ENCODE measurements at places on chromosomes 2 and 18.

DNA sequence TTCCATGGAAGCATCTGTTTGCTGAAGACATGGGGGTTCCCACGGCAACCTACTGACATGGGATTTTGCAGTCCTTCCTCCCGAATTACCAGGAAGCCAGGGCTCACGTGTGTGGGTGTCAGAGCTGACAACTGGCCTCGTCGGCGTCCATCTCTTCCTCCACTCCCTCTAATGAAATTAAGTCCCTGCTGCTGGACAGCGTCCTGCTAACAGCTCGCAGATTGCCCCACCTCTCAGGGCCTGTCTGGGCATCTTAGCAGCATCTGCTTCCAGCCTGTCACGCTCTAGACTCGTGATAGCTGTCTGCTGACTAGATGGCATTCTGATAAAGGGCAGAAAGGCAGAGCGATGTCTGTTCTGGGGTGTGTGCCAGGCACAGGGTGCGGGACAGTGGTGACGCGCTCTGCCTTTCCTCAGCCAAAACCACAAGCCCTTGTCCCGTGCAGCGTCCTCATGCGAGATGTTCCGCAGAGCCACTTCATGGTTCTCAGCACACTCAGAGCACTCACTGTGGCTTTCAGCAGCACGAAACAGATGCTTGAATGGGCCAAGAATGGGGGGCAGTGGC, 161.1 kb downstream of the ARL4C start:
- DNase-seq, result no peak

GRCh38 chr2:129334696-129335410, 644.6 kb upstream of the RAB6C start:
- DNase-seq, result no peak

DNA sequence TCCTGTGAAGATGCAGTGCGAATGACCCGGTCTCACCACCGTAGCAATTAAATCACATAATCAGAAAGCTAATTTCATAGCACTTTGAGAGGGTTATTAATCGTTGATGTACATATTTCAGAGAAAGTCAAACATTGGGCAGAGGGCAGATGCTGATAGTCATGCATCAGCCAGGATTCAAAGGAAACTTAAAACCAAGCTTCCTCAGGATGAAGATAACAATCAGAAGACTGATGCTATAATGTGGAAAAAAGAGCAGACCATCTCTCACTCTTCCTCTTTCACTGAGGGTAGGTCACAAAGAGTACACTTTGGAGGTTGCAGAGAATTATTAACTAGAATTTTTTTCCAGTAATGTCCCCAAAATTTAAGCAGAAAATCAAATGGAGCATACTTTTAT, 1027.7 kb upstream of the ZEB2 start:
- DNase-seq, result no peak

- no peak for DNase-seq
These were observed 326.6 kb upstream of the COL3A1 start for GRCh38 chr2:188647430-188648070.

GRCh38 chr2:75432761-75433361, 127.9 kb downstream of the EVA1A start:
- no peak for DNase-seq

DNA sequence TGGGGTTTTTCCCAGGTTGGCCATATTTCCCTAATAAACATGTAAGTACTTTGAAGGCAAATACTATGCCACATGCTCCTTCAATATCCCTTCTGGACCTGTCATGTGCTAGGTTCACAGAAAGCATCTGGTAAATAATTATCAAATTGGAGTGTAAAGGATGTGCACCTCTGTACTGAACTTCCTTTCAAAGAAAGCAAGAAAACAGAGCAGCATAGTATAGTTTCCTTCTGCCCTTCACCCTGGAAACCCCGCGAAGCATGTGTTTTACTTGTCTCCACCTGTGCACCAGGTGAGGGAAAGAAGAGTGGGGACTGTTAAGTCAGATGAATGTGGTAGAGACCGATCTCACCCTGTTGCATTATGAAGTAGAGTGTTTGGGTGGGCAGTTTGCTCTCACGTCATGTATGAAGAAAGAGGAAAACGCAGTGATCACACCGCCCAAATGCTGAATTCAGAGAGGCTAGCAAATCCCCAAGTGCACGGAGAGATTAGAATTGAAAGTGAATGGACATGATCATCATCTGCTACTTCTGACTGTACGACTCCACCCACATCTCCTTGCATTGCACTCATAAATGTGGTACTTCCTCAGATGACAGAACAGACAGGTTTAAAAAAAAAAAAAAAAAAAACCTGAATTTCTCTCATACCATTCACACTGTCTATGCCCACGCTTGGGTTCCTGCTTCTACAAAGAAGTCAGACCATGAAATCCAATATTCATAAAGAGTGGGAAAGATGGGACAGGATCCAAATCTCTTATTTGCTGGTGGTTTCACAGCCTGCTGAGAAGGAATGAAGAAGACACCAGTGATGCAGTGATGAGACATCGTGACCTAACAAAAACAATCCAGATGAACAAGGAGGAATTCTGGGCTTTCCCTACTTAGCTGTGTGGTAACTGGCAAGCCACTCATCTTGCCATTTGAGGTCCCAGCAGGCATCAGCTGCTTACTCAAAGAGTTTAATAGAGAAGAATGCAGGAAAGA, 448.6 kb downstream of the BCL11A start:
- no peak for DNase-seq

DNA sequence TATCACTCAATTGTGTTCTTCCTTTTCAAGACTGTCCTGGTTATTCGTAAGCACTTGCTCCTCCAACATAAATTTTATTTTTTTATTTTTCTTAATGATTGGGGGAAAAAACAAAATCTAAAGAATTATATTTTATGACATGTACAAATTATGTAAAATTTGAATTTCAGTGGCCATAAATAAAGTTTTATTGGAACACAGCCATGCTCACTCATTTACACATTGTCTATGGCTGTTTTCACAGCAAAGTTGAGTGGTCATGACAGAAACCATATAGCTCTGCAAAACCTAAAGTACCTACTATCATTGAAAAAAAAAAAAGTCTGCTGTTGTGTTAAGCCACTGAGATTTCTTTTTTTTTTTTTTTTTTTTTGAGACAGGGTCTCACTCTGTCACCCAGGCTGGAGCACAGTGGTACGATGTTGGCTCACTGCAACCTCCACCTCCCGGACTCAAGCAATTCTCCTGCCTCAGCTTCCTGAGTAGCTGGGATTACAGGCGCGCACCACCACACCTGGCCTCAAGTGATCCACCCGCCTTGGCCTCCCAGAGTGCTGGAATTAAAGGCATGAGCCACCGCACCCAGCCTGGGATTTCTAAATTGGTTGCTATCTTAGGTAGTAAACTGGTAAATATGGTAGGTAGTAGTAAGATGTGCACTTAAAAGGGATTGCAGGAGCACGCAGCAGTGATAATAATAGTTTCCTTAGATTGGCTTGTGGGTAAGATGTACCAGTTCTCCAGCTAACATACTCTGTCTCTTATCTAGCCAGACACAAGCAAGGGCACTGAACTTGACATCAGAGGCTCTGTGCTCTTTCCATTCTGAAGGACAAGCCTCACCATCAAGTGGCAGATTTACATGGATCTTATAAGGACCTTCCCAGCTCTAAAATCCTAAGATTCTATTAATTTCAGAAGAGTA, 44.4 kb downstream of the KCNG3 start:
- no peak for DNase-seq

DNA sequence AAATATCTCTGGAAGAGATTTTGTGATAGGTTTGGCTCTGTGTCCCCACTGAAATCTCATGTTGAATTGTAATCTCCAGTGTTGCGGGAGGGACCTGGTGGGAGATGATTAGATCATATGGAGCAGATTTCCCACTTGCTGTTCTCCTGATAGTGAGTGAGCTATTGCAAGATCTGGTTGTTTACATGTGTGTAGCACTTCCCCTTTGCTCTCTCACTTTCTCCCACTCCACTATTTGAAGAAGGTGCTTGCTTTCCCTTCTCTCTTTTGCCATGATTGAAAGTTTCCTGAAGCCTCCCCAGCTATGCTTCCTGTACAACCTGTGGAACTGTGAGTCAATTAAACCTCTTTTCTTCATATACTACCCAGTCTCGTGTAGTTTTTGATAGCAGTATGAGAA, 97.0 kb upstream of the FN1 start:
- no peak for DNase-seq

DNA sequence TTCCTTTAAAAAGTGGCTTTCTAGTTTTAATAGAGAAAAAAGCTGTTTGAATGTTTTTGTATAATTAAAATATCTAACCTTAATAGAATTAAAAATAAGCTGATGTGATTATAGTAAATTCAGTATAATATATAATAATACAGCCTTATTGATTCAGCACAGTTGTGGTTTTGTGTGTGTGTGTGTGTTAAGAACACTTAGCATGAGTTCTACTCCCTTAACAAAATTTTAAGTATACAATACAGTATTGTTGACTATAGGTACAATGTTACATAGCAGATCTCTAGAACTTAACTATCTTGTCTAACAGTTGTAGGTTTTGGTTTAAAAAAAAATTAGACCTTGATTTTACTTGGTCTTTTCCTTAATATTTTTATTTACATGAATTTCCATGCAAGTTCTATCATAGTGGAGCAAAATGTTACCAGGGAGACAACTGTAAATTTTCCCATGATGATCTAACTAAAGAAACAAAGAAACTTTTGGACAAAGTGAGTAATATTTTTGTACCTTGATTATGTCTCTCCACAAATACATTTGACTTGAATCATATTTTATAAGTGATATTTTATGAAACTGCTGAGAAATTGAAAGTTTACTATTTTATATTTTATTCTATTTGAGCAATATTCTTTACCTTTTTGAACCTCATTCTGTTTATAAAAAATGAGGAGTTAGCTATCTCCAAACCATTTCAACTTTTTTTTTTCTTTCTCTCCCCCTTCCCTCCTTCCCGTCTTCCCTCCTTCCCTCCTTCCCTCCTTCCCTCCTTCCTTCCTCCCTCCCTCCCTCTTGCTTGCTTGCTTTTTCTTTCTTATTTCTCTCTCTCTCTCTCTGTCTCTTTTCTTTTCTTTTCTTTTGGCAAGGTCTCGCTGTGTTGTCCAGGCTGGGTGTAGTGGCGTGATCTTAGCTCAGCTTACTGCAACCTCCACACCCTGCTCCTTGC, 46.3 kb downstream of the ZC3H6 start:
- DNase-seq, result no peak

DNA sequence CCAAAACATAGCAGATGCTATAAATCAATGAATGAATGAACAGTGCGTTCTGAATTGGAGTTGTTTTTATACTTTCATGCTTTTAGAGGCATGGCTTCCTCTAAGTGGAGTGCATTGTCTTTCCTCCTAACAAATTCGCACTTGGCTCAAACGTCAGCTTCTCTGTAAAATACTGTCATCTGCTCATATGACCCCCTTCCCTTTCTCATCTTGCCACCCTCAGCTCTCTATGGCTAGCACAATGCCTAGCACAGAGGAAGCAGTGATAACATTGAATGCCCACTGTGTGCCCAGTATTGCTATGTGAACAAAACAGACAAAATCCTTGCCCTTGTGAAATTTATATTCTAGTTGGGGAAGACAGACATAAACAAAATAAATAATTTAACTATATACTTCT, 258.8 kb downstream of the MREG start:
- DNase-seq, result no peak

DNA sequence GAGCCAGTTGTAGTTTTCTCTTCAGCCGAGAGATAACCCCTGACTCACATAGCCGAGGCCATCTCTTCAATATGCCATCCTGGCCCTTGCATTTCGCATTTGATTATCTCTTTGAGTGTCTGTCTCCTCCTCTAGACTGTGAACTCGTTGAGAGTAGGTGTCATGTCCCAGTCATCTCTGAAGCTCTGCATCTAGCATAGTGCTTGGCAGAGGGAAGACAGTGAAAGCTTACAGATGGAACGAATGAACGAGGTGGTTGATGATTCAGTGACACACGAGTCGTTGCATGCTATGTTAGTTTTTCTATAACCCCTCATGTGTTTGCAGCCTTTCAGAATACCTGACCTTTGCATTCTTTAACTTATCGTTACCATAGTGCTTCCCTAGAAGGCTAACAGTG, 59.9 kb upstream of the CYRIA start:
- DNase-seq, result no peak

DNA sequence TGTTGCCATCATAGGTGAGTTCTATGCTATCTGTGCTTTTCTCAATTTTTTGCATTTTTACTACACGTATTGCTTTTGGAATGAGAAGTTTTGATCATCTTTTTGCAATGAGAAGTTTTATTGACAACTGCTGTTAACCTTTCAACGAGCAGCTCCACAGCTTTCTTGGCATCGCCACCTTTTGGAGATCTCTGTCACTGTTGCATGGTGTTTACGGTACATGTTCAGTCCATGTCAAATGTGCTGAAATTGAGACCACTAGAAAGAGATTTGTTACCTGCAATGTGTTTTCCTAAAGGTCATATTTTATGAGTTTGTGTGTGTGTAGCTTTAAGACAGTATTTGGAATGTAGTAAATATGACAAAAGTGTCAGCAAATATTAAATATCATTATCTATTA, 120.8 kb downstream of the OSBPL6 start:
- no peak for DNase-seq

- no peak for DNase-seq
These were observed 68.6 kb upstream of the PXDN start for GRCh38 chr2:1812926-1813325.

- no peak for DNase-seq
These were observed 48.7 kb downstream of the IMPA2 start for GRCh38 chr18:12029786-12030584.

DNA sequence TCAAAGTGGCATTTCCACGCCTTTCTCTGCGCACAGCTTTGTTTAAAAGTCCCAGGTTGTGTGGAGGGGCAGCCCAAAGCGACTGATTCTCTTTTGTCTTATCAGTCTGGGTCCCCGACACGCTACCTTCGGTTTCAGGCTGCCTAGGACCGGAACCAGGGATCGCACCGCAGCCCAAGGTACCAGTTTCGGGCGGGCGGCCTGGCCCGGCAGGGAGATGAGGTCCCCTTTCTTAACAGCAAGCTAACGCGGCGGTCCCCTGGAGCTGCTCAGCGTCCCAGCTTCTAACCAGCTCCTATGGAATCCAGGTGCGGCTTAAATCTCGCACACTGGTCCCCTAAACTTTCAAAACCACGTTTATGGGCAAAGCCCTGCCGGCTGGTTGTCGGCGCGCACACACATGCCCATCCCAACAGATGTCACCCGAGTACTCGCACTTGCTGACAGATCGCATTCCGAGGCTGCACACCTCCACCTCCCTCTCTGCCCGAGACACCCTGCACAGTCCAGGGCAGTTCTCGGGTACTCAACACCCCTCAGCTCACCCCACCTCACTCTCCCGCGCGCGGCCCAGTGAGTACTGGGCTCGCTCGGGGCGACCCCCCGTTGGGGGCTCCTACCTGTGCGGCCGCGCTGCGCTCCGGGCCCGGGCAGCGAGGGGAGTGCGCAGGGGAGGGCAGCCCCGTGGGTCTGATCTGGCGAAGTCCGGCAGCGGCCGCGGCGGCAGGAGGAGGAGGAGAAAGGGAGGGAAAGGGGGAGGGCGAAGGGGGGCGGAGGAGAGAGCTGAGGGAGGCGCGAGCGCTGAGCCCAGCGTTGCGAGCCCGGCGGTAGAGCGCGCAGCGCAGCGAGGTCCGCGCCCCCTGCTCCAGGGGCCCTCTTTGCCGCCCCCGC, at the start of gene EFEMP1:
EFEMP1 (minus strand) TSS at position 692 of the 891 bp plus-strand sequence. CDS start 1,342 bp downstream, outside the sequence.
- no peak for DNase-seq

- no peak for DNase-seq
These were observed 33.9 kb upstream of the DARS1 start for GRCh38 chr2:136019306-136019705.

- no peak for DNase-seq
These were observed 36.7 kb upstream of the FOXI3 start for GRCh38 chr2:88489181-88489580.

GRCh38 chr18:9823805-9824473, 61.8 kb upstream of the TXNDC2 start:
- no peak for DNase-seq

GRCh38 chr2:88209521-88210131, 39.5 kb downstream of the THNSL2 start:
- no peak for DNase-seq

Data from activated CD4-positive, CD25-positive, alpha-beta regulatory T cell (primary cell).